NCI-H2227 treated with DMSO at 0.1 percent for 48 hours (cell line): ENCODE measurements at places on chromosomes 2 and 18.

GRCh38 chr2:209578394-209579001 lies 154.7 kb downstream of the MAP2 start:
- peak; percentile 72 for DNase-seq

DNA sequence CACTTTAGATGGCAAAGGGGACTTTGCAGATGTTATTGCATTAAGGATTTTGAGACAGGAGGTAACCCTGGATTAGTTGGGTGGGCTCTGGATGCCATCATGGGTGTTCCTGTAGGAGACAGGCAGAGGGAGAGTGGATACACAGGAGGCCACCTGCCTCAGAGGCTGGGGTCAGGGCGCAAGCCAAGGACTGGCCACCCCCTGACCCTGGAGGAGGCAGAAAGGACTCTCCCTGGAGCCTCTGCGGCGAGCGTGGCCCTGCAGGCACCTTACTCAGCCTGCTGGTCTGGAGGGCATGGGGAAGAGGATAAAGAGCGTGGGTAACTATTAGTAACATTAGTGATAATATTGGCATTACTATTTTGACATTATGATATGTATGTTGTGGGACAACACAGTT lies 21.6 kb upstream of the OTOS start:
- DNase-seq = no peak

DNA sequence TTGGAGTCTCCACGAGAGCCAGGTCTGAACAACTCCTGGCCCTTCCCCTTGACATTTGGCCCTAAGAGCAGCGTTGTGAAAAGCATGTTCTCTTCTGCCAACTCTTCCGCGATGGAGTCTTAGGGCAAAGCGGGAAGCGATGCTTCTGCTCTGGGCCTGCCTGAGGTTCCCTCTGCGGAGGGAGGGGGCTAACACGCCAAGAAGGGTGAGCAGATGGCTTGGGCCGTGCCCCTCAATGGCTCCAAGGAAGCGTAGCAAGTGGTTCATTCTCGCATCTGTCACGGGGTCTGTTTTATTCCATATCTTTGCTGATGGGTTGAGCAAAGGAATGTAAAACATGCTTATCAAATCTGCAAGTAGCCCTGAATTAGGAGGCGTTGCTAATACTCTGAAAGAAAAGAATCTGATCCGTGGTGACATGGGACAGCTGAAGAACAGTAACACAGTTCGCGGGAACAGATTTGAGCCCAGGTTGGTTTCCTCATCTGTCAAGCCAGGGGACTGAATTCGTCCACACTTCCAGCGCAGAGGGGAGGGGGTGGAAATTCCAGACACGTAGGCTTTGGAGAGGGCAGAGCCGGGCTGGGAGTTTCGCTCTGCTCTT lies 38.0 kb downstream of the DNMT3A start:
- DNase-seq = no peak

- DNase-seq = no peak
These were observed 774.4 kb downstream of the DCC start for GRCh38 chr18:53114441-53114840.

DNA sequence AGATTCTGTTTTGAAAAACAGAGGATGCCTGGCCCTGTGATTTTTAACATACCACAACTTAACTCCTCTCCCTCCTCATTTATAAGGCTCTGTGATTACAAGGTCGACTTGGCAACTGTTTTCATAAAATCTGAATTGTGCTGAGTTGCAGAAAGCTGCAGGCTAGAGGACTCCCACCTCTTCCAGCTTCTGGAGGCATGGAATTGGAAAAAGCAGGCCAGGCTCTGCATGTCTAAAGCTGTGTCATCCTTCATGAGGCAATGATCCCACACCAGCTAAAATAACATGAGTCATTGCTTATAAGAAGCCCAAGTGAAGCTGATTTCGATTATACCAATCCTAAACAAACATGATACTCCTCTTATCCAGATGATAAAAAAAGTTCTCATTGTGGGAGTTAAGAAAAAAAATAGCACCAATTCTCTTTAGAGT lies 11.7 kb downstream of the ARHGAP28 start:
- no peak for DNase-seq

GRCh38 chr2:138507267-138507666 lies 5.7 kb downstream of the SPOPL start:
- DNase-seq = no peak
